Kidney (tissue), 22 donors: ENCODE measurements at places on chromosomes 4 and X.

DNA sequence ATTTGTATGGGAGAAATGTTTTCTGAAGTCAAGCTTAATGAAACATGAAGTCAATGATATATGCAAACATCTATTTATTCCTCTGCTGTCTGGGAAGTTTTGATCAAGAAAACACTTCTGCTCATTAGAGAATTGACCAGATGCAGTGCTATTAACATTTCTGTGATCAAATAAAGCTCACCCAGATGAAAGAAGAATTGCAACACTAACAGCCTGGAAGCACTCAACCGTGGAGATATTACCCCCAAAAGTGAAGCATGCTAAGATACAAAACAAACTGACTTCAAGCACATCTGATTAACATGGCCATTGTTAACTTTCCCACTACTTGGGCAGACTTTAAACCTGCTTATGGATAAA lies 73.7 kb upstream of the GUCY1A1 start:
- DNase-seq = no peak

- DNase-seq = no peak
Measured at GRCh38 chr4:87584222-87584908, 24.0 kb upstream of the DSPP start.

DNA sequence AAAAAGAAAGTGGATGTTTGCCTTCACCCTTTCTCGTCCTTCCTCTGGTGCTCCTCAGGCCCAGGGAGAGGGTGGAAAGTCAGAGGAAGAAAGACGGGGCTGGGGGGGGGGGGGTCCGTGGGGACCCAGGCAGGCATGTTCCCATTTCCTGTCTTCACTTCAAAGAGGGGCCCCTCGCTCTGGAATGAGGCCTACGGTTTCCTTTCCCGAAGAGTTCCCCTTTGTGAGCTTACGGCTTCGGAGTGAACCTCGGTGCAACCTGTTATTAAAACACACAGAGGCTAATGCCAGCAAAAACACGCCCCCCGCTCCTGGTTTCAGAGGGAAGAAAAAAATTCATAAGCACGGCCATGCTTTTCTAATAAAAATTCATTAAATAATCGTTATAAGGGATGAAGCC lies 40.1 kb downstream of the SHOX start:
- DNase-seq = no peak

GRCh38 chr4:65880594-65880993 lies 210.3 kb upstream of the EPHA5 start:
- DNase-seq = no peak

- DNase-seq = no peak
Measured at GRCh38 chr4:6573551-6573950, 1.4 kb upstream of the MAN2B2 start.

GRCh38 chr4:86927843-86928395 lies 6.9 kb upstream of the AFF1 start:
- DNase-seq = no peak

- DNase-seq = peak; percentile 96
Measured at GRCh38 chr4:153249199-153250041, 45.2 kb downstream of the TRIM2 start.

DNA sequence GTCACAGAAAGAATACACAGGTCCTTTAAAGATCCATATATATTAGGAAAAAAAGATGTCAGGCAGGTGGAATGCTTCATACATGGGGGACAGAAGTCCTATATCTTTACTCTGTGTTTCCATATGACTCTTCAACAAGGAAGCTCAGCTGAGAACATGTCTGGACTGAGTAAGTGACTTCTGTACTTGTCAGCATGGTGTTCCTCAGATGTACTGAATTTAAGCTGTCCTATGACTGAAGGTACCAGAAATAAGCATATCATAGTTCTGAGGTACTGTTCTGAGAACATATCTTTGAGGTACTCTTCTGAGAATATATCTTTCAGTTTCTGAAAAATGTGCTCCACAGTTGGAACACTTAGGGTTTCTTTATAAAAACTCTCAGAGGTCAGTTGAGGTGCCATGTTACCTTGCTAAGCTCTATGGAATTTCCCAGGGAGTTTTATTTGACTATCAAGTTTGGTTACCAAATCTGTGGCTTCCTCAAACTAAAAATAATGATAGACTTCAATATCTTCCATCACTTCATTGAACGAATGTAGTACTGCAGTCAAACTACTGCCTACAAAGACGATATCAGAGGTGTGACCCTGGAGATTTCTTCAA lies 597.2 kb upstream of the GNPDA2 start:
- DNase-seq = no peak

- no peak for DNase-seq
Measured at GRCh38 chrX:50677789-50678188, 136.2 kb downstream of the SHROOM4 start.

DNA sequence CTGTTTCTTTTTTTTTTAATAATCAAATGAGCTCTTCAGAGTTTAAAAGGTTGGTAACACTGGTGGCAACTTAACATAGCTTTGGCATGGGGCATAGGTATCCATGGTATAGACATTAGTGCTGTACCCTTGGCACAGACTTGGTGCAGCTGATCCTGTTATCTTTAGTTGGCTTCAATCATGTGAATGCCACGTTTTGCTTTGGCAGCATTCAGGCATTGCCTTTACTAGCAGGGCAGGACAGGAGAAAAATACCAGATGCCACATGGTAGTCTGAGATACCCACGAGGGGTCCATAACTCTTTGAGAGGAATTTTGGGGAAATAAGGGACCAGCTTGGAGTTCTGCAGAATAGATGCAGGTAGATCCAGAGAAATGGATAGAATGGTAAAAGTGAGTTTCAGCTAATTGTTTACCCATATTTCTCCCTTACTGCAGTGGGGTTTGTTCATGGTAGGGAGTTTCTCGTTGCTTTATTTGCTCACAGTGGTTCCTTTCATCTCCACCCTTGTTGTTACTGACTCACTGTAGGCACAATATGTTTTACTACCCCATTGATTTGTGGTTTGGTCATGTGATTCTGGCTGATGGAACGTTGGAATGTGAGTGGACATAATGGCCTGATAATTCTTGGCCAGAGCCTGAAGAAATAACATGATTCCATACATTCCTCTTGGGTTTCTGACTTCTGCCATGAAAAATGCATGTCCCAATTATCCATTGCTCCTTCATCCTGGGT lies 342.7 kb downstream of the GLUD2 start:
- DNase-seq = no peak

- no peak for DNase-seq
Measured at GRCh38 chr4:7213807-7214206, 21.5 kb downstream of the SORCS2 start.

GRCh38 chrX:55118574-55118973 lies 29.8 kb downstream of the PAGE2 start:
- no peak for DNase-seq

DNA sequence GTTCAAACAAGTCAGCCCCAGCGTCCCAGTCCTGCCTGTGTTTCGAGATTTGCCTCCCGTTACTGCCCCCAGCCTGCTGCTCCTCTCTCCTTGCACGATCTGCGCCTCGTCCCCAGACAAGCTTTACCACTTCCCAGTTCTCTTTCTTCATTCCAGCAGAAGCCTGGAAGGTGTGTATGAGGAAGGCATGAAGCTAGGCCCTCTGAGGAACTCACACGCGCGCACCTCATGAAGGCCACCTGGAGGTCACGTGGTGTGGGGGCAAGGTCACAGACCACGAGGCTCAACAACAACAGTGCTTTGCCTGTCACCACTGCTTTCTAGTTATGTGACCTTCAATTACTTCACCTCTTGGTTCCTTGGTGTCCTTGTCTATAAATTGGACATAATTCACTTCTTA lies 181.0 kb downstream of the PALLD start:
- no peak for DNase-seq

DNA sequence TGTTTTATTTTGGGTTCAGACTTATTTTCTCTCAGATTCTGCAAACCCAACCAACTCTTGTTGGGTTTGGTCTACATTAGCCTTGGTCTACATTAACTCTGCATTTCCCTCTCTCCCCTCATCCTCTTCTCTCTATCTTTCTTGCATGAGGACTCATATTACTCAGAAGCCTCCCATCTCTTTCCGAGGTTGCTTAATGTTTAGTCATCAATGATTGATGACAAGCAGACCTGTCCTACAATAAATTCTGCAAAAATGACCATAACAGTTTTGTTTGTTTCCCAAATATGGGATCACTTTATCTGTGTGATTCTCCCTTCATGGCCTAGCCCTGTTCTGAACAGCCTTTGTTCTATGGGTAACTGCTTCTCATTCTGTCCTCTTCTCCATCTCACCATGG lies 75.2 kb downstream of the GABRB1 start:
- no peak for DNase-seq

DNA sequence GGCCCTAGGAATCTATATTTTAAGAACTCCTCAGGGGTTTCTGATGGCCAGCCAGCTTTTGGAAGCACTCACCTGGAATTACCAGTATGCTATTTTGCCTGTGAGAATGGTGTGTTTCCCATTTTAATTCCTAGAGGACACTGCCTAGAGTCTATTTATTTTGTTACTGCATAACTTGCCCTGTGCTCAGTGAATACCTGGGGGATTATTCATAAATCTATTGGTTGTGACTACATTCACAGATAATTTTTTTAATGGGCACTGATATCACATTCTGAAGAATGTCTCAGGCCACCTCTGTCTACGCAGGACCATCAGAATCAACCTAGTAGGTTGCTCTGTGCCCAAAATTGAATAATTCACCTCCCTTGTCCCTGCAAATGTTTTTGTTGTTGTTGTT lies 6.7 kb downstream of the ARL13A start:
- no peak for DNase-seq

- no peak for DNase-seq
Measured at GRCh38 chrX:108068121-108068520, 23.2 kb downstream of the PSMD10 start.

GRCh38 chr4:1554246-1554875 lies 129.8 kb downstream of the FAM53A start:
- no peak for DNase-seq

DNA sequence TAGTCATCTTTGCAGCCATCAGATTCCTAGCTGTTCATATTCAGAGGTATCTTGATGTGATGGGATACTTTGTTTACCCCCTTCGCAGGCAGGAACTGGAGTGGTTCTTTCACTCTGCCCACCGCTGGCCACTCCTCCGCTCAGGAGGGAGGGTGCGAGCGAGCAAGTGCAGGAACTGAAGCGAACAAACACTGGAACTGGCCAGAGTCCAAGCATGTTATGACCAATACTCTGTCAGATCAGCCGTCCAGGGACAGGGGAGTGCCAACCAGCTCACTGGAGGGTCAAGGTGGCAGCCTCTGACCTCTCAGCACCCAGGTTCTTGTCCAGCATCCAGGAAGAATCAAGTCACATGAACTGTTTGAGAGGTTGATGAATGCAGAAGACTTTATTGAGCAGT lies 18.0 kb upstream of the MANBA start:
- peak; percentile 41 for DNase-seq

DNA sequence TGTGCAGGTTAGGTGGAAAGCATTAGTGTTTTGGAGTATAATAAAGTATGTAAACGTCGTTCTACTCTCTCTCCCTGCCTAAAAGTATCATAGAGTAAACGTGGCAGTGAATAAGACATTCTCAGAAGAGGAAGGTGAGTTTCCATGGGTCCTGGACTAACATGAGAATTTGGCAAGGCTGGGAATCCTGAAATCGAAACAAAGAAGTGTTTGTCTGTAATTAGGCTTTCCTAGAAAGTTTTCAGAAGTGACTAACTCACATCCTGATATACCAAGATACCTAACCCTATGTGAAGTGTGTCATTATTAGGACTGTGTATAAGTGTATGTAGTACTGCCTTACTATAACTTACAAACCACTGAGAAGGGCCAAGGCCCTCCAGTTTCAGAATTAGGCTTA lies 50.7 kb upstream of the MAOA start:
- no peak for DNase-seq

- DNase-seq = no peak
Measured at GRCh38 chrX:372856-373640, 13.7 kb downstream of the PPP2R3B start.

GRCh38 chr4:28490669-28491068 lies 1630.0 kb downstream of the STIM2 start:
- peak; percentile 20 for DNase-seq

- no peak for DNase-seq
Measured at GRCh38 chr4:77349796-77350195, 192.8 kb downstream of the CCNG2 start.

DNA sequence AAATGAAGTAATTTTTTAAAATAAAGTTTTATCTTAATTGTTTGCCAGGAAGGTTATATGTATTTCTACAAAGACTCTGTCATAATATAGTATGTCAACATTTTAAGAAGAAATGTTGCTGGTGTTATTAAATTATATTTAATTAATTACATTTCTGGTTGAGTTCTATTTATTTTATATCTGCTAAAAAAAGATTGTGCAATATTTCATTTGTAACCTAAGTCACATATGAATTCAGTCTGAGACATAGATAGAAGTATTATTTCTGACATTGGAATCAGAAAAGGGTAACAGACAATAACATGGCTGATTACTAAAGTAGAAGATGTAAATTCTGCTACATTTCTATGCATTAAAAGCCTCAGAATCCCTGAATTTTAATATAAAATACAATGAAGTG lies 1985.1 kb downstream of the C4orf33 start:
- DNase-seq = no peak

DNA sequence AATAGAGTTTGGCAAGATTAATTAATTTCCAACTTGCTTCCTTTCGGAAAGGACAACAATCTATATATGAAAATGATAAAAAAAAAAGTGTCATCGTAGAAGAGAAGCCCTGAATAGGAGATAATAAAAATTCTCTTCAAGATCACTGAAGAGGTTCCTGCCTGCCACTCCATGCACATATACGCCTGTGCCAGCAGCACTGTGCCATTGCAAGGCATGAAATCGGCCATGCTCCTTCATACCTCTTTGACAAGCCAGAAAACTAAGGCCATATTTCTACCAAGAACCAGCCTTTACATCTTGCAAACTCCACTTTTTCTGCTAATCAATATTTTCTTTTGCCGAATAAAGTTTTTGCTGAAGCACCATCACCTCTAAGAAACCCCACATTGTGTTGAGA lies 365.5 kb downstream of the CXXC4 start:
- DNase-seq = no peak

DNA sequence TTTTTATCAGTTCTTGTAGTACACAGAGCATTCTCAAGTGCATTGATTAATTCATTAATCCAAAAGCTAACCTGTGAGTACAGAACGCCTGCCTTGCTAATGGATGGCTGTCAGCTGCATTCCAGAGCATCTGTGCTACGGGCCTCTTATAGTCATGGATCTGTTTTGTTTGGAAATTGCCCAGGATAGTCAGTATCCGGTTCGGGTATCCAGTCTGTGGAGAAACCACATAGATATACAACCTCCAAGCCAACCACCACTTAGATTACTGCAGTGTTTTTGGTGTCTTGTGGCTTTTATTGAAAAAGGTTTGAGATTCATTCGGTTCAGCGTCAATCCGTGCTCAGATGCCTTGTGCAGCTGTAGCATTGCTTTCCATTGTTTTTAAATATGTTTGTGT lies 4.0 kb downstream of the LAP3 start:
- no peak for DNase-seq

DNA sequence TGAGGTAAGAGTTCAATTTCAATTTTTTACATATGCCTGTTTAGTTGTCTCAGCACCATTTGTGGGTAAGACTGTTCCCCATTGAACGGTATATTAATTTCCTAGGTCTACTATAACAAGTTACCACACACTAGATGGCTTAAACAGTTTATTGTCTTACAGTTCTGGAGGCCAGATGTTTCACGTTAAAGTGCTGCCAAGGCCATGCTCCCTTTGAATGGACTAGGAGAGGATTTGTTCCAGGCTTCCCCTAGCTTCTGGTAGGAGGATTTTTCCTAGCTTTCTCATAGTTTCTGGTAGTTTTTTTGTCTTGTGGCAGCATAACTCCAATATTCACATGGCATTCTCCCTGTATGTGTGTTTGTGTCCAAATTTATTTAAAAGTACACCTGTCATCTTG lies 149.3 kb upstream of the CYSLTR1 start:
- peak; percentile 3 for DNase-seq
